Right kidney (tissue), 9 donors: ENCODE measurements at places on chromosomes 13 and 19.
A peak's percentile ranks its signal among the peaks of the same experiment; 100 is the strongest.

- DNase-seq = peak; percentile 61
Measured at GRCh38 chr19:41928221-41928683, at the start of gene ERFL. ERFL (minus strand) TSS chr19:41928449; CDS start chr19:41912919, 15,530 bp downstream.

- no peak for DNase-seq
Measured at GRCh38 chr13:34833562-34834182, 108.4 kb upstream of the NBEA start.

GRCh38 chr13:26348966-26349365 lies 95.0 kb downstream of the CDK8 start:
- no peak for DNase-seq

DNA sequence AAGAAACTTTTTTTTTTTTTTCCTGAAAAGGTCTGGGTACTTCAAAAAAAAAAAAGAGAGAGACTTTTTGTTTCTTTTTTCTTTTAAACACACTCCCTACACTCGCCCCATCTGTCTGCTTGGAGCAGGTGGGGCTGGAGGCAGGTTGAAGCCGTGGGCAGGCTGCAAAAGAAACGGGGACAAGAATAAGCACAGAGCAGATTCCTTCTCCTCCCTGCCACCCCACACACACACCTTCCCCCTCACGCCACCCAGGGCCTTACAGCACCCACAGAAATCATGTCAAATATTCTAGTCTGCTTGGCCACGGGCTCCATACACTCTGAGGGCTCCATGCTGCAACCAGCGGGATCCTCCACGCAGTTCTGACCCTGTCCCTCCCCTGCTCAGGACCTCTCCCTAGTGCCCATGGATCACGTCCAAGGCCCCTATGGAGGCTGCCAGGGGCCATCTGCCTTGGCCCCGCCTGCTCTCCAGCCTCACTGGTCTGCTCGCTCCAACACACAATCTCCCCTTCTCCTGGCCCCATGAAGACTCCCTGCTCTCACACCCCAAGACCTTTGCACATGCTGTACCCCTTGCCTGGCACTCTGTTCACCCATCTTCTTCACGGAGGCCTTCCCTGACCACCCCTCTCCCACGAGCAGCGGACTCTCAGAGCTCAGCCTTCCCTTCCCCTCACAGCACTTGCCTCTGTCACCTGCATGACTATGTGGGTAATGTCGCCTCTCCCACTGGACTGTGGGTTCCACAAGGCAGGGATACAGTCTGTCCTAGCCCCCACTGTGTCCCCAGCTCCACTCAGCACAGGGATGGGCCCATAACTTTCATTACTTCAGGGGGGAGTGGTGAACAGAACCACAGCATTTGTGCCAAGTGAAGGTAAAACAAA lies 11.4 kb downstream of the AKT2 start:
- no peak for DNase-seq

DNA sequence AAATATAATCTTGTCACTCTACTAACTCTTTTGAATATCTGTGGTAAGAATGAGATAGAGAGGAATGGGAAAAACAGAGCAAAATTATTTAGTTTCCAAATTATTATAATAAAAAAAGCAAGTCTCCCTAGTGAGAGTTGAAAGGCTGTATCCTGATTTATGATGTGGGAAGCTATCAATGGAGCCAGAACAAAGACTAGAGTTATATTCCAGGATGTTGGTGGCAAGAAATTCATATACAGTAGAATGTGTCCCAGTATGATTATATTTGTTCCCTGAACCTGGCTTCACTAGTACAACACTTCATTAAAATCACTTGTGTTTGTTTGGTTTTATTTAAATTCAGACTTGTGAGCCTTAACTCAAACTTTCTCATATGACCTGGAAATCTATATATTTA lies 630.3 kb downstream of the GPC5 start:
- DNase-seq = no peak

GRCh38 chr13:51191743-51192142 lies 30.5 kb upstream of the FAM124A start:
- DNase-seq = no peak

DNA sequence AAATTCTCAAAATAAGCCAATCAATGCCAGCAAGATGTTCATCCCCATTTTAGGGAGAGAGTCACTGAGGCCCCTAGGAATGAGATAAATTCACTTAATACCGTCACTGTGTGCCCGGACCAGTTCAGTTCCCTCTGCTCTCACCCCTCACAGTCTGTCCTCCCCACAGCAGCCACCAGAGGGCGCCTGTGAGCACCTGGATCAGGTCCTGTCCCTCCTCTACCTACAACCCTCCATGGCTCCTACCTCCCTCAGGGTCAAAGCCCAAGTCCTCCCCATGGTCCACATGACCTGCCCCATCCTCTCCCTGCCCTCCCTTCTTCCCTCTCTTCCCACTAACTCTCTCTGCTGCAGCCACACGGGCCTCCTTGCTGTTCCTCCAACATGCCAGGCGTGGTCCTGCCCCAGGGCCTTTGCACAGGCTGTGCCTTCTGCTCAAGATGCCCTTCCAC lies 42.0 kb upstream of the NFIC start:
- DNase-seq = no peak

GRCh38 chr19:43439709-43440063 lies 25.0 kb downstream of the TEX101 start:
- DNase-seq = no peak

- DNase-seq = no peak
Measured at GRCh38 chr13:50616101-50616500, 227.4 kb downstream of the DLEU7 start.

- peak; percentile 72 for DNase-seq
Measured at GRCh38 chr19:1250437-1251260, 2.3 kb downstream of the MIDN start.

DNA sequence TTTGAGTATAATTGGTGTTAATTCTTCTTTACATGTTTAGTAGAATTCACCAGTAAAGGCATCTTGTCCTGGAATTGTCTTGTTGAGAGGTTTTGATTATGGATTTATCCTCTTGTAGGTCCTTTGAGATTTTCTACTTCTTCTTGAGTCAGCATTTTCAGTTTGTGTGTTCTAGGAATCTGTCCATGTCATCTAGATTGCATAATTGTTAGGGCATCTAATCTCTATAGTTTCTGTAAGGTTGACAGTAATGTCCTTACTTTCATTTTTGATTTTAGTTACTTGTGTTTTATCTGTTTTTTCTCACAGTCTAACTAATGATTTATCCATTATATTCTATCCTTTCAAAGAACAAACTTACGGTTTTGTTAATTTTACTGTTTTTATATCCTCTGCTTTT lies 492.0 kb downstream of the FGF9 start:
- DNase-seq = no peak

DNA sequence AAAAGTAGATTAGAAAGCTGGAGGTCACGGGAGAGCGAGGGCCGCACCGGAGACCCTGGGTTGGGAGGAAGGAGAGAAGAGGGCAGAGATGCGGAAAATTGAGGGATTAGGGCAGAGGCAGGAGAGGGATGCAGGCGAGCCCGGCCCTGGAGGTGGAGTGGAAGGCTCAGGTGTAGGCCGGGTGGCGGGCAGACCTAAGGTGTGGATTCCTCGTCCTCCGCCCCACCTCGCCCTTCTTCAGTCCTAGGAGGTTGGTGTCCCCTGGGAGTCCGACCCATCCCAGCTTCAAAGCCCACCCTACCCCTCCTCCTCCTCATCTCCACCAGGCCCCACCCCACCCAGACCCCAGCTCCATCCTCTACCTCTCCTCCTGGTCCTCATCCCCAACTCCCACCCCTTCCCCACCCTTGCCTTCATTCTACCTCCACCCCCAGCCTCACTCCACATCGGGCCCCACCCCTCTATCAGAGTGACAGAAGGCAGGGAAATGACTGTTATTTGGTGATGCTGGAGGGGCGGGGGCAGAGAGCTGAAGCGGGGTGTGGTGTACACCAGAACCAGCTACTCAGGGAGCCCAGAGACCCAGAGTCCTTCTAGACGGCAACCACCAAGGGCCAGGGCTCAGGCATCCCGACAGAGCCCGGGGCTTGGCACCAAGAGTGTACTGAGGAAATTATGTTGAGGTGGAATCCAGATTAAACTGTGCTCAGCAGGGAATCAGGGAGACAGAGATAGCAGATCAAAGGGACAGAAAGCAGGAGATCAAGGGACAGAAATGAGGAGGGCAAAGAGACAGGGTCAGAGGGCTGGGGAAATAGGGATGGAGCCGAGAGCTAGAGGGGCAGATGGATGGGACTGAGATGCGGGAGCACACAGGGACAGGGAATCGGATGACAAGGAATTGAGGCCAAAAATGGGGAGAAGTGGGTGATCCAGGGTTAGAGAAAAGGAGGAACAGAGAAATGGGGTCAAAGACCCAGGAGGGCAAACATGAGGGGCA lies 6.4 kb downstream of the ERFL start:
- no peak for DNase-seq

DNA sequence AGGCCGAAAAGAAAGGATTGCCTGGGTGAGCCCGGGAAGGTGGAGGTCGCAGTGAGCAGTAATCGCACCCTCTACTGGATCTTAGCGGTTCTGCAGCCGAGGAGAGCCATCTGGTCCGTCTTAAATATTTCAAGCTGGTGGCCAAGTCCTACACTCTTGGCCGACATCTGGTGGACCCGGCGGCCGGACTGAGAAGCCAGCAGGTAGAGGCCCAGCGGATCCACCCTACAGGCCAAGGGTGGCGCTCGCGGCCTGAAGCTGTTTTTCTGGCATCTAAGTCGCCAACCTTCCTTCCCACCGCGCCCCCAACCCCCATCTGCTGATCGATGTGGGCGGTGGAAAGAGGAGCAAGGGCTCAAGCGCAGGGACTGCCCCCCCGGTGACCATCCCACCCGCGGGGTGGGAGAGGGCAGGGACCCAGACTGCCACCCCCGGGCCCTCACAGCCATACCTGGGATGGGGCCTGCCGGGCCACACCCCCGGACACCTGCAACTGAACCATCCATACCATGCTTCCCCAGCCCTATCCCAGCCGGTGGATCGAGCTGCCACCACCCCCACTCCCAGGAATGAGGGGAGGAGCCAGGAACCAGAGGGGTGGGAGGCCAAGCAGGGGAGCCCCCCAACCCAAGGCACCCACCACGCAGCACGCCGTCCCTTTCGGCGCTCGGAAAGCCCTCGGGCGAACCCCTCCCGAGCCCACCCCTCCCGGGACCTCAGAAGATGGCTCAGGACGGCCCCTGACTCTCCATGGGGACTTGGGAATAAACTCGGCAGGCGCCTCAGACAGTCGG lies 46.3 kb upstream of the ZNF730 start:
- DNase-seq = peak; percentile 57

DNA sequence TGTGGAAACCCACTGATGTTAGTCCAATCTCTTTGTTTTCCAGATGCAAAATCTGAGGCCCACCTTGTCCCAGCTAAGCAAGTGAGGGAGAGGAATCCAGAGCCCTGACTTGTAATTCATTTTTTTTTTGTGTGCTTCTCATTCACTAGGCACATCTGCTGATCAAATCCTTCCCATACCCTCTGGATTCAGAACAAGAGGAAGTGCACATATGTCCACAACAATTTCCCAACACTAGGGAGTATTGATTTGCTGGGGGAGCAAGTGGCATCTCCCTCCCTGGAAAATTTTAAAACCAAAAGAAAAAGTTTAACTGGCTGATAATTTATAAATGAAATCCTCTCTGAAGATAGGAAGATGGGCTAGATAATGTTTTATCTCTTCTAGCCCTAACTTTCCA lies 94.6 kb upstream of the RFC3 start:
- no peak for DNase-seq

DNA sequence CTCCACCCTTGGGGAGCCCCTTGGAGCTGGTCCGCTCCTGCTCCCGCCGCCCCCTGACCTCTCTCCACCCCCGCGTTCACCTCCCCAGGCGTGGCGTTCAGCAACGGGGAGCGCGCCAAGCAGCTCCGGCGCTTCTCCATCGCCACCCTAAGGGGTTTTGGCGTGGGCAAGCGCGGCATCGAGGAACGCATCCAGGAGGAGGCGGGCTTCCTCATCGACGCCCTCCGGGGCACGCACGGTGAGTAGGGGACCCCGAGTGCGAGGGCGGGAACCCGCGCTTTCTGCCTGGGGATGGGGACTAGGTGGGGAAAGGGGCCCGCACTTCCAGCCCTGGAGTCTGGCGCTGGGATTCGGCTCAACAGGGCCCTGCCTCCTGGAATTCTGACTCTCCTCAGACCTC lies 1.7 kb downstream of the CYP2A13 start:
- no peak for DNase-seq

DNA sequence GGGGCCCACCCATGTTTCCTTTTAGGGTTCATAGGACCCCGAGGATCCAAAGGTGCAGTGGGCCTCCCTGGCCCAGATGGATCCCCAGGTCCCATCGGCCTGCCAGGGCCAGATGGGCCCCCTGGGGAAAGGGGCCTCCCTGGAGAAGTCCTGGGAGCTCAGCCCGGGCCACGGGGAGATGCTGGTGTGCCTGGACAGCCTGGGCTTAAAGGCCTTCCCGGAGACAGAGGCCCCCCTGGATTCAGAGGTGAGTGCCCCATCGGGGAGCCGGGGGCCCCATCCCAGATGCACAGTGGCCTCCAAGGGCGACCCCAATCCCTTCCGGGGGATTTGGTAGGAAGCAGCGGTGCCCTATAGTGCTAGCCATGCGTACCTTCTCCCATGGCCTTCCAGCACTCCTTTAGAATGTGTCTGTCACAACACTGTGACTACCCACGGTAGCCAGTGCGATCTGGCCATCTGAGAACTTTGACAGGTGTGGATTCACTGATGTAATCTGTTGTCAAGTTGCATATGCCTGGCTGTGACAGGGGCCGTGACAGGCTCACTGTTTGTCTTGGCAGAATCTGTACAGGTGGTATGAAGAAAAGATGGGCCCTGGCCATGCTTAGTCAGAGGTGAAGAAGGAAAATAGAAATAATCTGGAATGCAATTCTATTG lies 88.5 kb downstream of the RAB20 start:
- DNase-seq = no peak

DNA sequence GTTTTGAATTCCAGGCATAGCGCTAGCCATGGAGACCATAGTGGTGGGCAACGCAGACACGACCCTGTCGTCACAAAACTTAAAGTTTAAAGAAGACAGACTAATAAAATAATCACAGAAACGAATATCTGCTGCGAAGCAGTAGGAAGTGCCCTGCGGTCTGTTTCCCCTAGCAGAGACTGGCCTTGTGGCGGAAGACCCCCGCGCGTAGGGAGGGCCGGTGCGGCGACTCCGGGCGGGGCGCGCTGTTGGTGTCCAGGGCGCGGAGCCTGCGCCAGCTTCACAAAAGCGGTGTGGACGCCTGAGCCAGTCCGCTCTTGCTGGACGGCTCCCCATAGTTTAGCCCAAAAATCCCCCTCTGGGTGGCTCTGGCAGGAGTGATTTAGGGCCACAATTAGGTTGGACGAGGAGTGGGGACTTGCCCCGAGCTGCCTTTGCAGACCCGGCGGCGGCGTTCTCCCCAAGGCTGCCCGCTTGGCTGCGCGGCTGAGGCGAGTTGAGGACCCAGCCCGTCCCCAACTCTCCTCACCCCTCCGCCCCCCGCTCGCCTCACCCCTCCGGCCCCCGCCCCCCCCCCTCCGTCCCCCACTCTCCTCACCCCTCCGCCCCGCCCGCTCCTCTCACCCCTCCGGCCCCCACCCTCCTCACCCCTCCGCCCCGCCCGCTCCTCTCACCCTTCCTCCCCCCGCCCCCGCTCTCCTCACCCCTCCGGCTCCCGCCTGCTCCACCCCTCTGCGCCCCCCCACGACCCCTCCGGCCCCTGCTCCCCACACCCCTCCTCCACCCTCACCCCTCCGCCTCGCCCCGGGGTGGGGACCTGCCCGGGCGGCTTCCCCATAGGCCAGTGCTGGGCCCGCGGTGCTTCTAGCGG lies 14.2 kb upstream of the LATS2 start:
- DNase-seq = peak; percentile 83
